ENCODE measurements at places on chromosomes 2 and 18.
A peak's percentile ranks its signal among the peaks of the same experiment; 100 is the strongest.

DNA sequence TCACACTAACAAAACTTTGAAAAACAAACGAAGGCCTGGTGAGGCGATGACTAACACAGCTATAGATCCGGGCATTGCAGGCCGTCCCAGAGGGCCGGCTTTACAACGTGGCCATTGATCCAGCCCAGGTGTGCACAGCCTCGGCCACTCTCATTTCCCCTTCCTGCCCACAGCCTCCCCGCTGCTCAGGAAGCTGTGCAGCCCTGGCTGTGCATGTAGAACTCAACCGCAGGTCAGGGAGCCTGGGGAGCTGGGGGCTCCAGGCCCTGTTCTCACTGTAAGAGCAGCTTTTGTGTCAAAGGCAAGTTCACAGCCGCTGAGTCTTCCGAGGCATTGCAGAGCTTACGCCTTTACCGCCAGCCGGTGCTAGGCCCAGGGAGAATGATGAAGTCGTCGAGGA is 87.2 kb downstream of the LONRF2 start:
- peak; percentile 14 for DNase-seq

DNA sequence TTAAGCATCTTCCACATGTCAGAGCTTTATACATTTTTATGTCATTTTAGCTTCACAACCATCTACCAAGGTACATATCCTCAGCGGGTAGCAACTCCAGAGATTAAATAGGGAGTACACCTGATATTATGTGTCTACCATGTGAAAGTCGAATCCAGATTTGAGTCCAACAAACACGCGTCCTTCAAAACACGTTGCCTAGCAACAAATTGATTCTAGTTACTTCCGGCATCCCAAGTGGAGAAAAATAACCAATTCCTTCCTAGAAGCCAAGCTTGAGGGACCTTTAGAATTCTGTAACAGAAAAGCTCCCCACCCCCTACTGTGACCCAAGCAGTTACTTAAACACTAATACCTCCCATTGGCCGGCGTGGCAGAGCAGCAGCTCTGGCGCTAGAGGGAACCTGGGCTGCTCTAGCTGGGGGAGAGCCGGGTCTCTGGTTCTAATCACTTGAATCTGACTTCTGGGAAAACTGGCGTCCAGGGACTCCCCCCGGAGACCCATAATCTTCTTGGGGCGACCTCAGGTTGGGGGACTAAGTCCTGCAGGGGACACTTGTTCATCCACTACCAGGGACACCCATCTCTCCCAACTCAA is at the start of gene ERICH2:
Gene ERICH2, plus strand, starts transcription at position 371 of the 598 bp plus-strand sequence. CDS start 304 bp downstream, outside the sequence.
- DNase-seq: peak; percentile 52

DNA sequence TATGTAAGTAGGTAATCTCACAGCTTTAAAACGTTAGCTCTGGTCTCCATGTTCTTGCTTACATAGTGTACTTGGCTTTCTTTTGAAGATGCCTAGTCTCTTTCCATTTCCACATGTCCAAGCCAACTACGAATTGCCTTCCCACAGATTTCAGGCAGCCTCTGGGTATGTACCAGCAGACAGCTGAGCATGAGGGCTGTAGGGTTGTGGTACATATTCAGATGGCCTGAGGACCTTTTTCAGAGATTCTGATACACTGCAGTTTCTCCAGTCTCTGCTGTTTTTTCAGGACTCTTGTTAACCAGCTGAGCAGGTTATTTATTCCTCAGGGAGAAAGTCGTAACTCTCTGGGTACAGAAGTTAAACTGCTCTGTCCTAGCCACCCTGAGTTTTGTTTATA is 3.1 kb upstream of the KCNJ13 start:
- no peak for DNase-seq

GRCh38 chr2:41718705-41719104 is 329.1 kb upstream of the PKDCC start:
- no peak for DNase-seq

DNA sequence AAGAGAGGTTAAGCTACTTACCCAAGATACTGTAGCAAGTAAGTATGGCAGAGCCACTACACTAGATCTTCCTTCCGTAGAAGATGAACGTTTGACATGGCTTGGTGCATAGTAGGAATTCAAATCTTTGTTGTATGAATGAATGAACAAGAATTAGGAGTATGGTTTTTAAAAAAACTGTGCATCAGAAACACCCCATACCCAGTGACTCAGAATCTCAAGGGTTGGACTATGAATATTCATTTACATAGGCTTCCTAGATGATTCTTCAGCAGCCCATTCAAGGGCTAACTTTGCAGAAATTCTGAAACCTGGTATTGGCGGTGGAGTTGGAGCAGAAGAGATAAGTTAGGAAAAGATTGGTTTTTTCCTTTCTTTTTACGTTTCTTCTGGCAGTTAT is 5.4 kb downstream of the ACTR3 start:
- DNase-seq: no peak

DNA sequence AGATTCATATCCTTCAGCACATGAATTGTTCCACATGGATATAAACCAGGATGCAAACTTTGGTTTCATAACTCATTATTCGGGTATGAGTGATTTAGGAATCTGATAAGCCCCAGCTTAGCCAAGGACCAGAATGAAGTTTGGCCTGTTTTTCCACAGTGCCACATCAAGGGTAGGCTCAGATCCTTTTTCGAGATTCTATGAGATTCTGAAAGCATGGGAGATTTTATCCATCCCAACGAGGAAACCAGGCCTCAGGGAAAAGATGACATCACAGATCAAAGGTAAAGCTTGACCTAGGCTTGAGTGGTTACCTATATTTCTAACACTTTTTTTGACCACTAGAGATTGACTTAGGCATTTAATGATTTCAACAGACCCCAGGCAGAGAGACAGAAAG is 590.8 kb upstream of the PKDCC start:
- DNase-seq: no peak

GRCh38 chr2:228581731-228582130 is 400.2 kb upstream of the SPHKAP start:
- DNase-seq: no peak

All from activated naive CD8-positive, alpha-beta T cell treated with anti-CD3 and anti-CD28 coated beads for 36 hours (primary cell).